ENCODE measurements at places on chromosomes 6 and 20. TPM values are rescaled to one million over a fixed set of nuclear protein-coding genes. Genes with fewer than 3 reads are reported as not detected.

- DNase-seq: no peak
Observed at GRCh38 chr20:50092436-50092835, 20.5 kb downstream of the UBE2V1 start.

DNA sequence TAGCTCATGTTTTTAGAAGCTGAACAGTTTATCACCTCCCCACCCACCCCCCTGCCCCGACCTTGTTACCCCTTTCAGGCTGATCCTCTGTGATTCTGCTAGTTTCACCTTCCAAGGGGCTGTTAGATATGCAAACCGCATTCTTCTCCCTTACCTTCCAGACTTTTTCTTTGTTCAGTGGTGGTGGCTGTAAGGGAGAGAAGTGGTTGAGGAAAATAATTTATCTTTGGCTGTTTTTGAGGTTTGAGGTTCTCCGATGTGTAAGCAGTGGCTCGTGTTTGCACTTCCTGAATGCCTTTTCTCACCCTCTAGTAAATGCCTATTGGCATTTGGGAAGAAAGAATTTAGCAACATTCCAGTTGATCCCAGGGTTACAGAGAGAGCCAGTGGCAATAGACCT is 69.4 kb upstream of the KCNG1 start:
- no peak for DNase-seq

- DNase-seq: peak; percentile 61
Observed at GRCh38 chr6:5302995-5303622, 41.8 kb downstream of the FARS2 start.

DNA sequence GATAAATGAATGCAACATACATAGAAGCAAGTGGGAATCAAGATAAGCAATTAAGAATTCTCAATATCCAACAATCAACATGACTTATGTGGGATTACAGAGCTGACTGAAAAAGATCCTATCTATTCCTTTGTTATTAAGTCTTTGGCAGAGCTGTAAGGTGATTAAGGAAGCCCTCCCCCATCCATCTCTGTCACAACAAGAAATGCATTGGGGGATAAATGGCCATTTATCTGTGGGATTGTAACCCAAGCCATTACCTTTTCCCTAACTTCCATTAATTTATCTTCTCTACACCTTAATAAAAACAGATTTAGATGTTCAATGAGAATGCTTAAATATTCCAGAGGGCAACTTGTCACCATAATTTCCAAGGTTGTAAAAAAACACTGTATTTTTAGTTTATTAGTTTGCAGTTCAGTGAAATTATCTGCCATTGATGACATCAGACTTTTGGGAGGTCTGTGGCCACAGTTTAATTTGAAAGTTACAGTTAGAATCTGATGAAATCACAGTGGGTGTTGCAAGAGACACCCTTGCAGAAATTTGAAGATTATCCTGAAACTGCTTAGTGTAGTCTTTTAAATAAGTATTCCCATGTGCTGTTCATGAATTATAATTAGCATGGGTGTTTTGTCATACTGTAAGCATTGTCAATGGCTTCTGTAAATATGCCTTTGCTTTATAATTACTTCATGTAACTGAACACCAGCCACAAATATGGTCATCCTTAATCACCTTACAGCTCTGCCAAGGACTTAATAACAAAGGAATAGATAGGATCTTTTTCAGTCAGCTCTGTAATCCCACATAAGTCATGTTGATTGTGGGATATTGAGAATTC is 49.4 kb upstream of the FYN start:
- no peak for DNase-seq

LAMA4 gene
- 5.3 TPM for total RNA-seq

DNA sequence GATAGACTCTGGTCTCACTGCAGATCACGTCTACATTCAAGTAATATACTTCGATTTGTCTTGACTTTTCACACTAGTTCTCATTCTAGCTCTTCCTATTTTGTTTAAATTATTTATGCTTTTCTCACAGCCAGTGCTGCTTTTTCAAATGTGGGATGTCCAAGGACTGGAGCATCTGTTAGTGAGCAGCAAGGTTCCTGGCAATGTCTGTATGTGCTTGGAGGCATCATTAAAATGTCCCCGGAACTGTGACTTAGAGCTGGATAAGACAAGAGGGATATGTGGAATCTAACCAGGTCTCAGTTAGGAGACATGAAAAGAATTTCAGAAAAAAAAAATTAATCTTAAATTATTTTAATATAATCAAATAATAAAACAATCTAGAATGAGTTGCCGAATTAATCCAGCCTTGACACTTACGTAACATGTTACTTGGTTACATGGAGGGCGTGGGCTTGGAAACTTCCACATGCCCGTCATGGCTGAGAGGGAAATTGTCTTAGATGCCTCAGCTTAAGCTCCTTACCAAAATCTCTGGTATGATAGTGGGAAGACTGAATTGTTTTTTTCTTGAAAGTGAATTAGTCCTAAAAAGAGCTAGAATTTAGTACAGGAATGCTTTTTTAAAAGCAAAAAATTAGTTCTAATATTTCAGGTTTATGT is 21.4 kb upstream of the CARMIL1 start:
- no peak for DNase-seq

All from psoas muscle (tissue), 8 donors.